ENCODE measurements at places on chromosomes 16 and 17. TPM values are rescaled to one million over a fixed set of nuclear protein-coding genes. Genes with fewer than 3 reads are reported as not detected.

- DNase-seq, result no peak
Measured at GRCh38 chr17:76742958-76743357, 5.0 kb downstream of the MFSD11 start.

The MMP25 gene
- total RNA-seq, result not detected

GRCh38 chr17:69762359-69762758 is 312.7 kb upstream of the KCNJ16 start:
- no peak for DNase-seq

DNA sequence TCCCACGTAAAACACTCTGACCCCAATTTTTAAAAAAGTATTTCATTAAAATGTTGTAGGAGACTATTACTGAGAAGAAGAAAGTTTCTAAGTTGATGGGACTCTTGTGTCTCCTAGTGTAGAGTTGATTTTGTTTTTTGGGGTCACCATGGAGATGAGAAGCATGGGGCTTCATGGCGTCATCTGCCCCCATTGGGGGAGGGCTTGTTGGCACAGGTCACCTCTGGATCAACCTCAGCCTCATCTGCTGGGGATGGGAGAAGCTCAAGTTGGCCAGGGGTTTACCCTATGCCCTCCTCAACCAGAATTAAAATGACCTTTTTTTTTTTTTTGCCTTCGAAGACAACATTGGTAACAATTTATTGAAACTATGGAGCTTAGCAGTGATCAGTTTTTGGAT is 28.3 kb downstream of the MSI2 start:
- DNase-seq, result no peak

The INCA1 gene
- total RNA-seq, result 2.2 TPM

GRCh38 chr16:50046853-50047252 is 18.9 kb upstream of the HEATR3 start:
- no peak for DNase-seq

GRCh38 chr17:82246365-82247181 is 17.7 kb downstream of the SLC16A3 start:
- no peak for DNase-seq

GRCh38 chr16:75861311-75862097 is 135.2 kb upstream of the CPHXL start:
- no peak for DNase-seq

DNA sequence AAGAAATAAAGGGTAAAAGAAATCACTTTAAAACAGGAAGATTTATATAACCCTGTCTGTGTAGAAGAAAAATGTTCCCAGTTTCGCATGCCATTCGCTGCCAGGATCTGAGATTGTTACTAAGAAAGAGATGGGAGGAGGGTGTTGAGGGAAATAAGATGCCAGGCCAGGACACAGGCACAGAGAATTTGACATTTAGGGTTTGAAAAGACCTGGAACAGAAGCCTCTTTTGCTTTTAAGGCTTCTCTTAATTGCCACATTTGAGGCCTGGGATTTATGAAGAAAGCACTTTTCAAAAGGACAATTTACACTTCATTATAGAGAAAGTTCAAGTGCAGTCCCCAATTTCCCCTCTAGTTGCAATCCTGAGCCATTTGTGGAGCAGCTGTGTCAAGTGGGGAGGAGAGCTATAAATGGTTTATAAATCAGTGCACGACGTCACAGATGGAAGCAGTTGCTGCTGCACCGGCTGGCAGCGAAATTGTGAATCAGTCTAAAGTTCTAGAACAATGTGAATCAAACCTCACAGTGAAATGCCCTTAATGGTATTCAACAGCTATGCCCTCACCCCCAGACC is 26.5 kb upstream of the C16orf87 start:
- peak; percentile 25 for DNase-seq

- DNase-seq, result no peak
Measured at GRCh38 chr17:49523706-49524472, 28.8 kb downstream of the NGFR start.

DNA sequence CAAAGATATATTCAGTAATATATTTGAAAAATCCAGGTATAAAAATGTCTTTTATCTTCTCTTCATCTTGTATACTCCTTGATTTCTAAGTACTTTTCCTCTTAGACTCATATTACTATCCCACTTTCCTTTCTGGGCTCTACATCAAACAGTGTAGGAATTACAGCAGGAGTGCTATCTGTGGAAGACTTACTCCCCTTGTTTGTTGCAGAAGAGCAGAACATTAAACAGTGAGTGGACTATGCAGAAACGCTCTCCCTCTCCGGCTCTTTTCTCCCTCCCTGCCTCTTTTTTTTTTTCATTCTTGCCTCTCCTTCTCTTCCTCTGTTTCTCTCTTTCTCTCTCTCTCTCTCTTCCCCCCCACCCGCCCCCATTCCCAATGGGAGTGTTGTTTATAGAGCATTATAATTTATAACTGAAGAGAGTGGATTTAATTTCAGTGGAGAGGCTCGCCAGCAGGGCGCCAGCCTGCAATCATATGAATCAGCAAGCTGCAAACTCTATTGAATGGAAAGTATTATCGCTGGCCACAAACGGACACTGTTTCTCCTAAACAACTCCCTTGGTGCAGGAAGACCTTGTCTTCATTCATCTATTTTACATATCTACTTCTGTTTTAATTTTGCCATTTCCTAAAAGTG is 242.3 kb upstream of the TBX2 start:
- DNase-seq, result no peak

DNA sequence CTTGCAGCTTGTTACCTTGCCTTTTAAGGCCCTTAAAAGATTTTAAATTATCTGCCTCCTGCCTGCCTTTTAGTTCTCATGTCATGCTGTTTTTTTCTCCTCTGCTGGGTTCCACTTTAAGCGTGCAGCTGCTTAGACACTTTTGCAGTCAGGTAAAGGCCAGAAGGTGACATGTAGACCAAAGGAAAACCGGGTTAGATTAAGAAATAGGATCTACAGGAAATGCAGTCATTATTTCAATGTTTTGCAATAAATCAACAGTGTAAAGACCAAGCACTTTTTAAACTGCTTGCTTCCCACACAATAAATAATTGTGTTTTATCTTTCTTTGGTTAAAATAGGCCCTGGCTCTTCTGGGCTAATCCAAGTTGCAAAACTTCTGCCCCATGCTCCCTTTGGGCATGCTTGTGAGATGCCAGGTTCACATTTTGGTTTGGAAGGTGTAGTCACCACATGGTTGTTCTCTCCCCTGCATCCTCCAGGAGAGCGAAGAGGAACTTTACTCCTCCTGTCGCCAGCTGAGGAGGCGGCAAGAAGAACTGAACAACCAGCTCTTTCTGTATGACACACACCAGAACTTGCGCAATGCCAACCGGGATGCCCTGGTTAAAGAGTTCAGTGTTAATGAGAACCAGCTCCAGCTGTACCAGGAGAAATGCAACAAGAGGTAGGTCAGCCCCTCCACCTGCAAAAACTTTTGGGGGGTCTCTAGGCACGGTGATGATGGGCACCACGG is 54.9 kb downstream of the SDR42E1 start:
- DNase-seq, result no peak

The CCL8 gene
- total RNA-seq, result not detected

The WFDC1 gene
- total RNA-seq, result 0.29 TPM
